ENCODE measurements at places on chromosomes 1 and 21.

DNA sequence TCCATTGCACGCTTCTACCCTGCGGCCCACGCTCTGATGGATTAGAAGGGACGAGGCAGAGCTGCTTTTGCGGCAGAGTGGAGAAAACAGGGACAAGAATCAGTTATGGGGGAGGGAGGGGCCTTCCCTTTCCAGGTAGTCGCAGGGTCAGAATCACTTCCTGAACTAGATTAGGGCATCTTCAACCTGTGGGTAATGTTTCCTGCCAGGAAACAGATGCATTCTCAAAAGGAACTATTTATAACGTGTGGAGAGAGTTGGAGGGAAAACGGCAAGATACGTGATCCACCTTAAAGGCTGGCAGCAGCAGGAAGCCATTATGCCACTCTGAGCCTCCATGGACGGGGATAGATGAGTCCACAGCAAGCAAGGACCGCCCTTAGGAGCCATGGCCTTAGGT lies 59.9 kb upstream of the CNTN2 start:
- DNase-seq: no peak

GRCh38 chr21:35491920-35492678 lies 443.0 kb upstream of the RUNX1 start:
- no peak for DNase-seq

DNA sequence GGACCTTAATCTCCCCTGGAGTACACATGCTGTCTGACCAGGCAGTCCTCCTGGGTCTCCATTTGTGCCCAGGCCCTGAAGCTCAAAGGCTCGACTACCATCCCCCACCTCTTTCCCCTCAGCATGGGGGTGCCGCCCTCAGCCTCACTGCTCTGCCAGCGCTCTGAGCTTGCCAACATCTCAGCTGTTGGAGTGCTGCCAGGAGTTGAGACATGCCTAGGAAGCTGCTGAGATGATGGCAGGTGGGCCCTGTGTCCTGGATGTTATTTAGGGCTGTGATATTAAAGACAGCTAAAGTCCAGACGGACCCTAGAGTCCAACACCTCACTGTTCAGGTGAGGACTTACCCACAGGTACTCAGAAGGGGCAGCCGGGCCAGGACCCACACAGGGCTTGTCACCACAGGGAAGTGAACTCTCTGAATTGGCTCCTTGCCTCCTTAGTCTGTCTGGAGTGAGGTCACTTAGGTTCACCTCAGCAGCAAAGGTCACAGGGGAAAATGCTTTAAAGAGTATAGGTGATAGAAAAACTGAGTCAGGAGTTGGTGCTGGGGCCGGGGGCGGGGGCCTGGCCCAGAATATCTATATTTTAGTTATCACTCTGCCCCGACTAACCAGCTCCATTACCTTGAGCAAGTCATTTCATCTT lies 19.7 kb upstream of the KCNC4 start:
- no peak for DNase-seq

- DNase-seq: no peak
Measured at GRCh38 chr1:3789421-3790300, 6.6 kb downstream of the LRRC47 start.

DNA sequence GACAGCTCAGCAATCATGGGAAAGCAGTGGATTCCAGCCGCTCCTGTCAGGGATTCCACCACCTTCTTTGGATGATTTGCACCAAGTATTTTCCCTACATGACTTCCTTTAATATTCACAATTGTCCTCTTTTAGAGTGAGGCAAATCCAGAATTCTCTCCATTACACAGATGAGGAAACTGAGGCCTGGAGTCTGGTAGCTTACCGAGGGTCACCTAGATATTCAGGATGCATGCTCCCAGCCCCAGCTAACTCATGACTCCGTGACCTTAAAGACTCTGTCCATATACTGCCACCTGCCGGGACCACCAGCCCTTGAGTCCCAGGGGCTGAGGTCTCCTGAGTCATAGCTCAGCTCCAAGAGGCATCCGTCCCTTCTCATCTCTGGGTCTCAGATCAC lies 80.6 kb downstream of the CAPZB start:
- DNase-seq: no peak

GRCh38 chr1:154403261-154403943 lies 1.7 kb upstream of the IL6R start:
- DNase-seq: no peak

- no peak for DNase-seq
Measured at GRCh38 chr1:162851341-162851740, 9.6 kb downstream of the CCDC190 start.

- DNase-seq: no peak
Measured at GRCh38 chr1:110223581-110223980, 13.5 kb downstream of the KCNC4 start.

GRCh38 chr1:167439301-167439988 lies 78.9 kb downstream of the CD247 start:
- DNase-seq: no peak

GRCh38 chr1:28663871-28664470 lies 4.6 kb upstream of the GMEB1 start:
- no peak for DNase-seq

- no peak for DNase-seq
Measured at GRCh38 chr1:157147906-157148700, 9.9 kb upstream of the ETV3 start.

DNA sequence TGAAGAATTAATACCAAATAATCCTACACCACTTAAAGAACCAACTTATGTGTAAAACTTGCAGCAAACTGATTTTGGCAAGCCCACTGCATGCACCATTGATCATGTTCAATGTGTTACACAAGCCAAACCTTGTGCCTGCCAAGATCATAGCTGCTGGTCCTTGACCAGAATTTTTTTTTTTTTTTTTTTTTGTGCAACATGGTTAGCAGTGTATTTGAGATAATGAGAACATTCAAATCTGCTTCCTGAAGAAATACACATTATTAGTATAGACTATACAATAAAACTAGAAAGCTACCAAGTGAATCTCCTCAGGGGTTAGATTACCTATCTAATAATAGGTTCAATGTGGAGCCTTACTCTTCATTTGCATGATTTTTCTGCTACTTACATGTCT lies 421.0 kb downstream of the MRPL39 start:
- DNase-seq: no peak

- DNase-seq: no peak
Measured at GRCh38 chr1:64543831-64544230, 73.9 kb downstream of the CACHD1 start.

GRCh38 chr1:12433323-12434053 lies 184.5 kb downstream of the DHRS3 start:
- no peak for DNase-seq

All from stimulated activated CD8-positive, alpha-beta memory T cell treated with anti-CD3 and anti-CD28 coated beads, Interleukin-4, amount 100 ng/mL, for 4 hours (primary cell).